Stimulated activated CD4-positive, alpha-beta T cell treated with anti-CD3 and anti-CD28 coated beads, Interleukin-12 subunit alpha, Interleukin-12 subunit beta, amount 100 ng/mL, for 24 hours (primary cell): ENCODE measurements at places on chromosomes 12 and 14.

DNA sequence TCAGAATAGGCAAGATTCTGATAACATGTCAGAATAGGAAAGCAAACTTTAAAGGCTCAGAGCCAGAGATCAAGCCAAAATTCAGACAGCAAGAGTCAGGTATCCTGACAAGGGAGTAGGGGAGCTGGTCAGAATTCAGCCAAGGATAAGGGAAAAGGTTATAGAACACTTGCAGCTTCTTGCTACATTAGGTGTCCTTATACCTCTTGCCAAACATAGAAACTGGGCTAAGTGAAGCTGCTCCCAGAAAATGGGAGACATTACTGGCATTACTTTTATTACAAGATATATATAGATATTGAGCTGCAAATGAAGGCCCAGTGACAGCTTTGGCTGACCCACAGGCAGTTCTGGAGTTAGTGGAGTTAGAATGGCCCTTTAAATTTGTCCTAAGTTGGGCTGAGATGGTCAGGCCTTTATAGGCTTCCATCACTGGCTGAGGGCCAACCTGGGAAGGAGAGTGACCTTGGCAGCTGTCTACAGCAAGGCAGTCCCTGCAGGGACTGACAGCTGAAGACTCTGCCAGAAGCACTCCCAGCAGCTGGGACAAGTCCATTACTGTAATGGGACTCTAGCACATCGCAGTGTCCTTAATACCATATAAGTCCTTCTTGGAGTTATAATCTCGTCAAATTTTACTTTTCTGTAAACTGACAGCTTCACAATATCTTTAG, 83.0 kb downstream of the LRRC9 start:
- DNase-seq, result no peak

DNA sequence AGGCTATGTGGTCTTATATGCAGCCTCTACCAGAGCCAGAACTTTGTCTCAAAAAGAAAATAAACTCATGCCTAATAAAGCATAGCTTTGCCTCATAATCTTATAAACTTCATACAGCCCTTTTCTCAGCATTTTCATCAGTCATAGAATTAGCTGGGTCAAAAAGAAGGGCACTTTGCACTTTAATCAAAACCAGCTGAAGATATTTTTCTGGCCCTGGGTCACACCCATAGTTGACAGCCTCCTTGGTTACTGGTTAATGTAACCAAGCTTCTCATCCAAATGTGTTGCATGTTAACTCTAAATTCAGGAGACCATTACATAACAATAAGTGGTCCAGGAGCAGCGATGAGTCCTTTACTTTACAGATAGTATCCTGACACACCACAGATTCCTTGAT, 558.2 kb downstream of the FLRT2 start:
- no peak for DNase-seq

DNA sequence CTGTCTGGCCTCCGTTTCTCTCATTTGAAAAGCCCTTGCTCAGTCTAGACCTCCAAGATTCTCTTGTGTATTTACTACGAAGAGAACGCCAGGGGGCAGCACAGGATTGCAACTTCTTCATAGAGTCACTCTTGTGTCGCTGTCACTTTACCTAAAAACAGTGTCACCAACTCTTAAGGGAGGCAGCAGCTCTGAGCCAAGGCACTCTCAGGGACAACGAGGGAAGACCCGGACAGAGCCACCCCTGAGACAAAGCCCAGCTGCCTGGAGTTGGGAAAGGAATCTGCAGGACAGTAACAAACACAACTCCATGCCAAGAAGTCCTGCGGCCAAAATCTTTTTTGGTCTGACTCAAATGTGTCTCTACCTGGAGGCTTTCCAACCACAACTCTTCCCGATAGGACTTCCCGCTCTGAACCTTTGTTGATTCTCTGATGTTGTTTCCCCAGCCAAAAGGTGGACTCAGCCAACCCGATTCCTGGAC, 9.6 kb upstream of the RPAP3 start:
- DNase-seq, result peak; percentile 43

GRCh38 chr12:124620606-124621295, 53.3 kb upstream of the NCOR2 start:
- DNase-seq, result no peak

- no peak for DNase-seq
These were observed 20.7 kb upstream of the TCP11L2 start for GRCh38 chr12:106281804-106282203.

GRCh38 chr12:53190108-53190729, 9.5 kb upstream of the CSAD start:
- no peak for DNase-seq

GRCh38 chr14:94536836-94537235, 24.4 kb upstream of the SERPINA4 start:
- no peak for DNase-seq

DNA sequence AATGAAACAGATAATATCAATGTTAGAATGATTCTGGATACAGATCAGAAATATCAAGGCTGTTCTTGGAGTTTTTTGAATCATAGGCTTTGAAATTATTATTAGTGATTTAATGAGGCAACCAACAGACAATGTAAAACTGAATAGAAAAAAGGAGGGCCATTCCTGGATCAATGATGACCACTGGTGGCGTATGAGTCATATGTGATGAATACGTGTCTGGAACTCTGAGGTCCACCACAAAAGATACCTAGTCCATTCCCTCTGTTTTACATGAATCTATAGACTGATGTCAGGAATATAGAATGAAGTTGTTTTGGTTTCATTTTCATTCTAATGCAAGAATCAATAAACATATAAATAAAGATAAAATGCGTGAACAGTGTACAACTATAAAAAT, 78.3 kb upstream of the RTL1 start:
- DNase-seq, result no peak
